ENCODE measurements at places on chromosomes 11 and 22.

GRCh38 chr11:102168481-102168880 is 58.2 kb downstream of the YAP1 start:
- no peak for DNase-seq

GRCh38 chr22:22414266-22414665 is 94.3 kb downstream of the ZNF280B start:
- DNase-seq = no peak

DNA sequence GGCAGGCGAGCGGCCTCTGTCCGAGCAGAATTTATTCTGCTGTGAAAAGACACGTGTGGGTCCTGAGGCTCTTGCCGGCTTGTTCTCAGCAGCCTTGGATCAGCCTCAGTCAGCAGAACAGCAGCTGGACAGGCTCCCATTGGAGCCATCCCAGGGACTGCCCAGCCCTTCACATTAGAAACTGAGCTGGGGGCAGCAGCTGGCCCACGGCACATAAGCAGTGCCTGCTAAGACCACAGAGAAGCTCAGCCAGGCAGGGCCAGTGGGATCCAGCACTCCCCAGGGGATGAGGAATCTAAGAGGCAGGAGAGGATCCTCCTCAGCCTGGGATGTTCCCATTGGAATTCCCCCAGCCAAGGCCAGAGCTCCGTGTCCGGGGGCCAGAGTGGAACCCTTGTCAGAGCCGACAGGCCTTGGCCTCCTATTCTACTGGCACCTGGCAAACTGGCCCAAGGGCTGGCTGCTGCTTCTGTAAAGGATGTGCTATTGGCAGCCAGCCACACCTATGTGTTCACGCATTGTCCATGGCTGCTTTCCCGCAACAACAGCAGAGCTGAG is 18.2 kb downstream of the RTN4R start:
- DNase-seq = no peak

DNA sequence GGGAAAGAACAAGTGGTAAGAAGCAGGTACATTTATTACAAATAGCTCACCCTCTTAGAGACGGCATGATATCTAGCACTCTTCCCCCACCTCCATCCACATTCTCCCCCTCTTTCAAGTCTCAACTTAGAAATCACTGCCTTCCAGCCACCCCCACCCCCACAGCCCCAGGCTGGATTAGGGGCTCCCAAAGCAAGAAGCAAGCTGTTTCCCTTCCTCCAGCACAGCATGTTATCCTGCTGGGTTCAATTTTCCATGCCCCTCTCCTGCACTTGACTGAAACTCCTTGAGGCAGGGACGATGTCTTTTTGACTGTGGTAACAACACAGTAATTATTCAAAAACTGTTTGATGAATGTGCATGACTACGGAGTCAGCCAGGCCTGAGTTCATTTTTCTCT is 350.7 kb downstream of the LARGE1 start:
- no peak for DNase-seq

GRCh38 chr11:131767421-131767820 is 397.0 kb downstream of the NTM start:
- DNase-seq = no peak

DNA sequence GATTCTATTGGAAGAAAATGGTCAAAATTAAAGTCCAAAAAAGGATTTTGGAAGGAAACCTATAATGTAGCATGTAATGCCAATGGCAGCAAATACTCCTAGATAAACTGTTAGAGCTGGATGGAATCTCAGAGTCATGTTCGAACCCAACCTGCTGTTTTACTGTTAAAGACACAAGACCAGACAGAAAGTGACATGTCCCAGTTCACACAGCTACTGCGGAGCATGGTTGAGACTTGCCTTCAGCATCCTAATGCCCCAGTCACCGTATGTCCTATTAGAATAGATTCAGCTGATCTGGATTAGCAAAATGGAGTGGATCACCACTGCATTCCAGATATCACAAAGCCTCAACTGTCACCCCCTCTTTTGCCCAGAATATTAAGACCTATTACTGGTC is 14.9 kb downstream of the PISD start:
- no peak for DNase-seq

GRCh38 chr11:128757235-128757711 is 63.4 kb downstream of the FLI1 start:
- peak; percentile 27 for DNase-seq

GRCh38 chr11:118644496-118644895 is 35.0 kb downstream of the TREH start:
- DNase-seq = no peak

DNA sequence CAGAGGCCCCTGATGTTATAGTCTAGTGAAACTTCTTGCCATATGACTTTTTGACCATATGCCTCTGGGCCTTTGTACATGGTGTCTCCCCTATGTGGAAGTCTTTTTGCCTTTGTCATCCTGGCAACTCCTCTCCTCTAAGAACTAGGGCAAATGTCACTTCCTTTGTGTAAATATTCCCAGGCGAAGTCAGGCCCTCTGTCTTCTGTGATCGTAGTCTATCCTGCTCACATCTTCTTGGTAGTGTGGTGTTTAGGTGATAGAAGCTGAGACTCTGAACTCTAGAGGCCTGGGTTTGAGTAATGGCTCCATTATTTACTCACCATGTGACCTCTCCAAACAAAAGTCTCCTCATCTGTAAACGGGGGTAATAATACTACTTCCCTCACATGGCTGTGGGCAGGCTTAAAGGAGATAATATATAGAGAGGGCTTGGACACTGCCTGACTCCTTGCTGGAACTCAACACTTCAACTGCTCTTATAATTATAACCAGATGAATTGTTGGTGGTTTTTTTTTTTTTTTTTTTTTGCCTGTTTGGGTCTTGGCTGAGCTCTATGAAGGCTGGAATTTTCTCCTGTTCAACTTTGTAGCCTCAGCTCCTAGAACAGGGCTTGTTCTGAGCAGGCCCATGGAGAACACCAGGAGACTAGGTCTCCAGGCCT is 43.8 kb downstream of the INSC start:
- DNase-seq = no peak

DNA sequence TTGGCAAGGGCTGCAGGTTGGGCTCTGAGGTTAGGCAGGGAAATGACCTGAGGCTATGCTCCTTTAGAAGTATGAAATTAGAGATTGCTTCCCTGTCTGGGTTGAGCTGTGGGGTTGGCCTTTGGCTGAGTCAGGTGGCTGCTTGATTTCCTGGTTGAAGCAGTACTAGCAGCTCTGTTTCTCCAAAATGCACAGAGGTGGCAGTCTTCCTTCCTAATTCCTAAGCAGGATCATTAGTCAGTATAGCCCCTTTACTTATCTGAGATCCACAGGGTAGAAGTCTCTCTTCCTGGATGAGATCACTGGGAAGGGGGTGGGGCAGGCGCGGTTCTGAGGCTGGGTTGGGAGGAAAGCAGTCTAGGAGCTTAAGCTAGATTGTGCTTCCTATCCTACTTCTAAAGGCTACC is 1917.5 kb downstream of the LRRC4C start:
- no peak for DNase-seq

- DNase-seq = no peak
Observed at GRCh38 chr22:45154383-45154782, 9.3 kb upstream of the NUP50 start.

- no peak for DNase-seq
Observed at GRCh38 chr11:26348776-26349175, 16.8 kb downstream of the ANO3 start.

GRCh38 chr11:65576867-65577755 is 1.3 kb downstream of the EHBP1L1 start:
- DNase-seq = no peak

DNA sequence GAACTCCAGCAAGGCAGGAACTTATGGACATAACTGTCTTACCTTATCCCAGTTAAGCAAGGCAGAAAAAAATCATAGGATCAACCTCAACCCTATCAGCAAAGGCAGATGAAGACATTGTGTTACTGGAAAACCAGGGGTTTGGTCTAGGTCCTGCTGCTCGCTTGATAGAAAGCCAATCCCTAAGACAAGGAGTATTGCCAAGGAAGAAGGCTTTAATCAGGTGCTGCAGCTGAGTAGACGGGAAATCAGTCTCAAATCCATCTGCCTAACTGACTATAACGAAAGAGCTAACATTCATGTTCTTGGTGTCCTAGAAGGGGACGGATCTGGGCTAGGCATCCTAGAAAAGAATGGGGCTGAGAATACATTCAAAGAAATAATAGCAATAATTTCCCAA is 1158.7 kb upstream of the CNTN5 start:
- DNase-seq = no peak

DNA sequence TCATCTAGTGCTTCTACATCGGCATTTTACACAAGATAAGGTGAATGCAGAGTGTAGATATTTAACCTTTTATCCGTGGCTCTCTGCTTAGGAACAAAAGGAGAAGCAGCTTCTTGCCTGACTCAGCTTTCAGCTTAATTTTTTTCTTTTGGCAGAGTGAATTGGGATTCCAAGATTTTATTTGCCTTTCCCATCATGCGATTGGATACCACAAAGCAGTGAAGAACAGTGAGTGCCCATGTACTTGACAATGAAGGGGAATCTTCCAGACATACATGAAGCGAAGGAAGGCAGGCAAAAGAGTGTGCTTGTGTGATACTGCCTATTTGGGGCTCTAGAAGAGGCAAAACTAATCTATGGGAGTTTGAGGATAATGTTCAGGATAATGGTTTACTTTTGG is 17.0 kb upstream of the CHKA start:
- no peak for DNase-seq

GRCh38 chr11:28697920-28698827 is 590.0 kb downstream of the METTL15 start:
- DNase-seq = no peak

DNA sequence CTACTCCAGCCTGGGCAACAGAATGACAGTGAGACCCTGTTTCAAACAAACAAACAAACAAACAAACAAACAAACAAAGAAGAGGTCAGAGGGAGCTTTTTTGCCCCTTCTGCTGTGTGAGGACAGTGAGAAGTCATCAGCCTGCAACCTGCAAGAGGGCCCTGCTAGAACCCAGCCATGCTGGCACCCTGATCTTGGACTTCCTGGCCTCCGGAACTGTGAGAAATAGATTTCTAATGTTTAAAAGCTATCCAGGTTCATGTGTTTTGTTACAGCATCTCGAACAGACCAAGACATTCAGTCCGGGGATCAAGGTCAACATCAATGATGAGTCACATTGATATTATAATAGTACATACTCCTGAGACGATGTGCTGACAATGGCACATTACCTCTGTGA is 41.4 kb upstream of the GRAMD1B start:
- no peak for DNase-seq

DNA sequence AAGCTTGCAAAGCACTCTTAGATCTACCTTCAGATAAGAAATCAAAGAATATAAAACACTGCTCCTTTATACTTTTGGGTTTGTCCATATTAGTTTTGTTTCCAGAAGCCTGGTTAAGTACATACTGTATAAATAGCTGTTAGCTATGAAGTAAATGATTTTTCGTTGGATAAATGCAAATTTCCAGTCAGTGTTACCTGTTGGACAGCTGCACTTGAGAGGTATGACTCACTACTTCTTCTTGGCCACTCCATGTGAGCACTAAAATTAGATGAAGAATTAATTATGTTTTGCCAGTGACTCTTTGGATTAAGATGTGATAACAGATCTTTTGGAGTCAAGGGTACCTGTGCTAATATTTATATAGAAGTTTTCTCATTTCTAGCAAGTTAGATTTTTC is 9.5 kb upstream of the TSG101 start:
- DNase-seq = no peak

DNA sequence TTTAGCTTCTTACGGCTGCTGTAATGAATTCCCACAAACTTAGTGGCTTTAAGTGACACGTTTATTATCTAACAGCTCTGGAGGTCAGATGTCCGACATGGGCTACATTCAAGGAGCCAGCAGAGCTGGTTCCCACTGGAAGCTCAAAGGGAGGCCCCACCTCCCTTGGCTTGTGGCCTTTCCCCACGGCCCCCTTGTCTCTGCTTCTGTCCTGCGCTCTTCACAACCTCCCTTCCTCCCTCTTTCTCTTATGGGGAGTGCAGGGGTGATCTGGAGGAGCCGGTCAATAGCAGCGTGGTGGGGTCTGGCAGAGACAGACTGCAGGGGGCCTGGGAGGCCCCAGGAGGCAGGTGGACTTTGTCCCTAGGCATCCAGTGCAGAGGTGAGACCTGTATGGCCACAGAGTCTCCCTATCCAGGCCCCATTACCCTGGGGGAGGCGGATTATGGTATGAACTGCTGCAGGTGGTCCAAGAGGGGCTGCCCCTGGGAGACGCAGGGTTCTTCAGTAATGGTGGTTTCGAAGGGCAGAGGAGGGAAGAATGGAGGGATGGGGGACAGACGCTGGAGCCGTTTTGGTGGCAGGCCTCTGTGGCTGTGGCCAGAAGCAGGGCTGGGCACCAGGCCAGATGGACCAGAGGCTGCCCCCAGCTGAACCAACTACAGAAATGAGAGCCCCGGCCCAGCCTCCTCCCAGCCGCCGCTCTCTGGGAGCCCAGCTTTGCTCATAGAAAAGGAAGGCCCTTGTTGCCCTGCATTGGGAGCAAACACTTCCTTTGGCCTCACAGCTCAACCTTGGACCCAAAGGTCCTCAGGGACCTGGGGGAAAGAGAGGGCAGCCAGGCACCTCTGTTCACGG is 30.7 kb upstream of the KCNQ1OT1 start:
- no peak for DNase-seq

DNA sequence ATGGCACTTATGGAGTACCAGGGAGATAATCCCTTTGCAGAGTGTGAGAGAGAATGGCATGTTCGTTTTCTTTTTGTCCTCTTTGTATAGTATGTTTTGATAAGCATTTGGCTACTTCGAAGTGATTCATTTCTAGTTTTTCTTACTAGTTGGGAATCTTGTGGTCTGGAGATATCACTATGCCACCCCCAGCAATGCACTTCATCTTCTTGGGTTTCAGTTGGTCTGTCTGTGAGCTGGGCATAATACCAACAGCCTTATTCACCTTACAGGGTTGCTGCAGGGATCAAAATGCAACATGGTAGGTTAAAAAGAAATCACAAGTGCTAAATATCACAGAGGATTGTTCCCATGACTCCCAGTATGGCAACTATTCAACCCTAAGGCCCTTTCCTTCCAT is 387.8 kb upstream of the CADM1 start:
- no peak for DNase-seq

GRCh38 chr11:111530091-111530490 is 10.4 kb upstream of the LAYN start:
- DNase-seq = no peak

DNA sequence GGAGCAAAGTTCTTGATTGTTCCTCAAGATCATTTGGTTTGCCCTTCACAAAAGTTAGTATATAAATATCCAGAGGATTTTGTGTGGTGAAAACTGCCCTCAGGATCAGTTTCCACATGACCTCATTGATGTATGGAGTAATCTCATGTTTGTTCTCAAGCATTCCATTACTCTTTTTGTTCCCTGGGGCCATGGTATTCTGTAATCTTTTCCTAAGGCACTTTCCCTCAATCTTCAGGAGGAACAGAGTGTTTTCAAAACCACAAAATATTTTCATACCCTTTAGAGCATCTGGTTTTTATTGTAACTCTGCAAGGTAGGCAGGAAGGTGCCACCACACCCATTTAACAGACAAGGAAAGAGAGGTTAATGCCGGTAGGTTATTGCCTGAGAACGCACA is 99.6 kb downstream of the FAM181B start:
- no peak for DNase-seq

DNA sequence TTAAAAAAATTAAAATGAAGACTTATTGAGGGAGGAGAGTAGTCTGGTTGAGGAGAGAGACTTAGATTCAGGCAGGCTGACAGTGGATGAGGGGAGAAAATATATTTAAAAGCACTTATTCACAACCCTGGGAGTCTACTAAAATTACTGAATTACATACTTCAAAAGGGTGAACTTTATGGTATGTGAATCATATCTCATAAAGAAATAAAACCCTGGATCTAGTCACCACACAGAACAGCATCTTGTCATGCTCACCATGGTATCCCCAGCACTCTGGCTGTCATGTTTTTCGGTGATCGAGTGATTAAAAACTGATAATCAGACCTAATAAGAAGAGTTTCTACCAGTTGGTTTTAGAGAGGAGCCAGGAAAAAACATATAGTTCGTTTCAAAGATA is 11.0 kb downstream of the TEAD1 start:
- DNase-seq = no peak

All from stimulated activated CD4-positive, alpha-beta T cell treated with anti-CD3 and anti-CD28 coated beads, Interleukin-1b, Interleukin-23, amount 100 ng/mL, for 1 hour (primary cell).